ENCODE measurements at places on chromosomes 1 and 21. TPM values are rescaled to one million over a fixed set of nuclear protein-coding genes. Genes with fewer than 3 reads are reported as not detected.

DNA sequence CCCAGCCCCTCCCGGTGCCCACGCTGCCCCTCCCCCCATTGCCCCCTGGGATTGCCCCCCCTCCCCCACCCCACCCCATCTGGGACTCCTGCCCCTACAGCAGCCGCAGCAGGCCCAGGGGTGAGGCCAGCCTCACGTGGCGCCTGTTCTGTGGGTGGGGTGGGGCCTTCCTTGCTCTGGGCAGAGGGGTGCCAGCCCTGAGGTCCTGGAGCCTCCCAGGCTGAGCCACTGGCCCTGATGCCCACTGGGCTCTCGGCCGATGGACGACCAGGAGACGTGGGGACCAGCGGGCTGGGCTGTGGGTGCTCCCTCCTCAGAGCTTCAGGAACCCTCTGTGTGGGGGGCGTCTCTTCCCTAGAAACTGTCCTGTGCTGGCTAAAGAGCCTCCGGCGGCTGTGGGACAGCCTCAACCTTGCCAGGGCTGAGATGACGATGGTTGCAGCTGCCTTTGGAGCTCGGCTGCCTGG, 5.8 kb upstream of the C1orf159 start:
- DNase-seq: no peak

GRCh38 chr21:44867999-44868700, 5.3 kb downstream of the PTTG1IP start:
- DNase-seq: peak; percentile 56

DNA sequence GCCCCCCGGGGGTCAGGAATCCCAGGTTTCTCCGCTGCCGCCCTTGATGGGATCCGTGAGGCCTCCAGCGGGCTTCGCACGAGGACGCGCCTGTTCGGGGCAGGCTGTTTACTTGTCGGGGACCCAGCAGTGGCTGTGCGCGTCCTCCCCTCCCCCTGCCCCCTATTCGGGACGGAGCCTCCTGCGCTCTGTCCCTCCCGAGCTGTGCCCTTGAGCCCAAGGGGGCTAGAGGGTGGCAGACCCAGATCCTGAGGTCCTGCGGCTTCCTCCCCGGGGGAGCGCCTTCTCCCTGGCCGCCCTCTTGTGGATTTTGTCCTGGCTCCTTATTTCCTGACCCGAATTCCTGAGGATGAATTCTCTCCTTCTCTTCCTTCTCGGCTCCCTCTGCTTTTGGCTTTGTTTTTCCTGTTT, 38.4 kb downstream of the PIK3CD start:
- no peak for DNase-seq

DNA sequence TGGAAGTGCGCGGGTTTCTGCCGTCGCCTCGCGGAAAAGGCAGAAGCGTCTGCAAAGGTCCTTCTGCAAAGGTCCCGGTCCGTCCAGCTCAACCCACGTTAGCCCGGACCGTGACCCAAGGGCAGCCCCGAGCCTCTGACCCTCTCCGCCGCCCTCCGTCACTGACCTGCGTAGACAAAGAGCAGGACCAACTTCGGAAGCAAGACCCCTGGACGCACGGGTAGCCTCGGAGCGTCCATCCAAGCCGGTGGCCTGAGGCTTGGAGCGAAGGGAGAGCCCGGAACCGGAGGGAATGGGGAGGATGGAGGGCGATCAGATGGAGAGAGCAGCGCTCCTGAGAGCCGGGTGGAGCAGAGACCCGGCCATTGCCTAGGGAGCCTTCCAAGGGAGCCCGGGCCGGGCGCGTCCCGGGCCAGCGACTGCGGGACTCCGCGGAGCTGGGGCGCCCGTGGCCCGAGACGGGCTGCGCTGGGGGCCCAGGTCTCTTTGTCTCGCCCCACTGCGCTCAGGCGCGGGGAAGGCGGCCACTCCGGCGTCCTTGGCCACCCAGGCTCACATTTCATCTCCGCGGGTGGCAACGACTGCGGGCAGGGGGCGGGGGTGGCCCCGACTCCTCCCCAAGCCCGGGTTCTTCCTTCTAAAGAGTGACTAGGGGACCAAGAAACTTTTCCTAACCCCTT, at the start of gene CYYR1:
Gene CYYR1 (minus strand): TSS at position 585 of the 680 bp plus-strand sequence. CDS start 346 bp downstream, at position 239.
- DNase-seq: no peak

PLEKHN1 gene
- 1.7 TPM for total RNA-seq

KRTAP20-3 gene
- total RNA-seq: not detected

DEPDC1 gene
- total RNA-seq: 11.3 TPM

ASTN1 gene
- not detected for total RNA-seq

AADACL4 gene
- not detected for total RNA-seq

PYHIN1 gene
- 19.5 TPM for total RNA-seq

Data from activated T-helper 1 cell treated with anti-CD3 and anti-CD28 coated beads, Interleukin-12 subunit alpha, Interleukin-12 subunit beta, Interleukin-2, Interleukin-4 antibody, amounts not matched to agents 30 ng/mL and 10 ng/mL and 1 ng/mL, durations not matched to agents 14 hours and 24 hours and 36 hours (primary cell).